Smooth muscle cell of trachea (primary cell): ENCODE measurements at places on chromosomes 13 and 19. TPM values are rescaled to one million over a fixed set of nuclear protein-coding genes. Genes with fewer than 3 reads are reported as not detected.

ZNF541 gene
- total RNA-seq: under 0.01 TPM in 1 of 2 replicates, not detected in the other

CLEC17A gene
- under 0.01 TPM in 2 replicates for total RNA-seq

PRTN3 gene
- not detected in 2 replicates for total RNA-seq

FGF14 gene
- total RNA-seq: 0.17 and 1.7 TPM in 2 replicates

EFNA2 gene
- total RNA-seq: not detected in 2 replicates

SPACA4 gene
- total RNA-seq: not detected in 2 replicates

ZNF135 gene
- 6.1 and 8.3 TPM in 2 replicates for total RNA-seq

FFAR1 gene
- not detected in 2 replicates for total RNA-seq

TNFSF9 gene
- under 0.01 and 1.3 TPM in 2 replicates for total RNA-seq

CCDC122 gene
- total RNA-seq: 8.6 and 11.2 TPM in 2 replicates

ZNF546 gene
- total RNA-seq: 7.0 and 10.6 TPM in 2 replicates

EML2 gene
- 38.3 and 63.5 TPM in 2 replicates for total RNA-seq

ZNF433 gene
- total RNA-seq: 6.0 and 6.1 TPM in 2 replicates

MLNR gene
- 0.17 TPM in 1 of 2 replicates, not detected in the other for total RNA-seq

C19orf67 gene
- 0.17 TPM in 1 of 2 replicates, not detected in the other for total RNA-seq

S1PR5 gene
- 0.15 and 0.17 TPM in 2 replicates for total RNA-seq

FCAR gene
- total RNA-seq: not detected in 2 replicates

PCDH20 gene
- not detected in 2 replicates for total RNA-seq

KLK4 gene
- not detected in 2 replicates for total RNA-seq

TEX26 gene
- total RNA-seq: 0.44 and 0.50 TPM in 2 replicates

POSTN gene
- 175 and 176 TPM in 2 replicates for total RNA-seq

RDH8 gene
- total RNA-seq: not detected in 2 replicates

ADGRE3 gene
- not detected in 2 replicates for total RNA-seq

F10 gene
- total RNA-seq: 9.3 and 33.4 TPM in 2 replicates

ZNF430 gene
- total RNA-seq: 8.1 and 10.0 TPM in 2 replicates

LRP3 gene
- 36.2 and 60.9 TPM in 2 replicates for total RNA-seq

KLK13 gene
- total RNA-seq: not detected in 2 replicates

DDX39A gene
- total RNA-seq: 48.3 and 118 TPM in 2 replicates

ZNF443 gene
- total RNA-seq: 2.0 and 2.8 TPM in 2 replicates

LMTK3 gene
- 0.15 and 0.50 TPM in 2 replicates for total RNA-seq

SIGLEC5 gene
- not detected in 2 replicates for total RNA-seq

ZNF780A gene
- 18.5 and 27.1 TPM in 2 replicates for total RNA-seq
